Karpas-422 (cell line): ENCODE measurements at places on chromosomes 13 and 19. TPM values are rescaled to one million over a fixed set of nuclear protein-coding genes. Genes with fewer than 3 reads are reported as not detected.

Gene SHANK1
- not detected in 2 replicates for total RNA-seq

- no peak overlapping the region for H3K4me3 ChIP-seq
- H3K27ac ChIP-seq, result no peak overlapping the region
- no peak for DNase-seq
- H3K36me3 ChIP-seq, result no peaks in the 10 kb centered on the region
- no peaks in the 10 kb centered on the region; the same call in 1 of the 2 replicates for H3K27me3 ChIP-seq
Measured at GRCh38 chr13:44135566-44135965, 238.1 kb upstream of the SERP2 start.

DNA sequence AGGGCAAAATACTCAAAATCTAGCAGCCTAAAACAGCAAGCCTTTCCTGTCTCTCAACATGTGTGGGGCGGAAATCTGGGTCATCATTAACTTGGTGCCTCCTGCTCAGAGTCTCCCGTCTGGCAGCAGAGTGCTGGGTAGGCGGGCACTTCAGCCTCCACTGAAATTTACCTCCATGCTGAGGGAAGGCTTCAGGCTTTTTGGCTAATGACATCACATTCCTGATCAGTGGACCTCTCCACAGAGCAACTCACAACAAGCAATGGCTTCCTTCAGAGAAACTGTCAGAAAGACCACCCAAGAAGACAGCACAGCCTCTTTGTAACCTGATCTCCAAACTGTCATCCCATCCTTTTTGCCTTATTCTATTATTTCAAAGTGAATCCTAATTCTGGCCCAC lies 1109.0 kb downstream of the UQCRFS1 start:
- H3K4me1 ChIP-seq, result no peaks in the 10 kb centered on the region
- H3K27ac ChIP-seq, result no peak overlapping the region
- DNase-seq, result no peak
- H3K4me3 ChIP-seq, result no peak overlapping the region
- H3K27me3 ChIP-seq, result no peaks in the 10 kb centered on the region

- H3K27me3 ChIP-seq, result no peaks in the 10 kb centered on the region
- no peak within 1 kb of the TSS for H3K27ac ChIP-seq
- H3K4me3 ChIP-seq, result no peak within 1 kb of the TSS
- DNase-seq, result no peak
Measured at GRCh38 chr19:44356383-44357111, at the start of gene ZNF112. TSS of gene ZNF112 (minus strand) at chr19:44356680. CDS start at chr19:44340539, 16,141 bp downstream.

Gene ZNF507
- total RNA-seq, result 11.1 and 14.6 TPM in 2 replicates

Gene CD22
- 454 and 602 TPM in 2 replicates for total RNA-seq

Gene SIGLEC7
- total RNA-seq, result not detected in 2 replicates

DNA sequence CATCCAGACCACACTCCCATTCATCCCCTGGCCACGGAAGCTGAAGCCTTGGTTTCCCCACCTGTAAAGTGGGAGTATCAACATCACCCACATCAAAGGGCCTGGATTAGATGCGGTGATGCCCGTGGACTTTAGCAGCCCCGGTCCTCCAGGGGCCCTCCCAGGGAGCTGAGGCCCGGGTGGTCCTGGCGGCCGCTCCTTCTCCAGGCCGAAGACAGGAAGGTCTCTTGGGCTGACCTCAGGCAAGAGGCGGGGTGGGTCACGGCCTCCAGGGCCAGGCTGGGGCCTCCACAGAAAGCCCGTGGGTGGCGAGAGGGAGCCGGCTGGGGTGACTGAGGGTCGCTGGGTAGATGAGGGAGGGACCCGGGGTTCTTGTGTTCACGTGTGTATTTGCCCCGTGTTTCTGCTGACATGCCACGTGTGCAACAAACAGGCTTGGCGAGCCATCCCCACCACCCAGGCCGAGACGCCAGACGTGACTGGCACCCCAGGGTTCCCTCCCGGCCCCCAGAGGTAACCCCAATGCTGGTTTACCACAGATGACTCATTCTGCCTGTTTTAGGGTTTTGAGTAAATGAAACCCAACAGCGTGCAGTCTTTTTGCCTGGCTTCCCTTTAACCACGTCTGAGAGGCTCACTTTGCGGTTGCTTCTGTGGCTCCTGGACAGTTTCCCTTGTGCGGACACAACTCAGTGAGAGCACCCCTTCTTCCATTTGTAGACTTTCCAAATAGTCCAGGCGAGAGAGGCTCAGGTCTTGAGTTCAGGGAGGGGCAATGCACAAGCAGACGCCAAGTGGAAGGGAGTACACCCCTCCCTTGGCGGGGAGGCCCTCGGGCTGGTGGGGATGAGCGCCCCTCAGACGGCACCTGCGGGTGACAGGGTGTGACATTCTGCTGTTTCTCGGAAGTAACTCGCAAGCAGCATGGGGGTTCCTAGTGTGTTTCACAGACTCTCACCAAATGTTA lies 42.9 kb downstream of the C13orf46 start:
- no peak overlapping the region for H3K27ac ChIP-seq
- H3K4me1 ChIP-seq, result no peaks in the 10 kb centered on the region
- no peaks in the 10 kb centered on the region for H3K36me3 ChIP-seq
- H3K4me3 ChIP-seq, result no peak overlapping the region
- H3K27me3 ChIP-seq, result no peaks in the 10 kb centered on the region

DNA sequence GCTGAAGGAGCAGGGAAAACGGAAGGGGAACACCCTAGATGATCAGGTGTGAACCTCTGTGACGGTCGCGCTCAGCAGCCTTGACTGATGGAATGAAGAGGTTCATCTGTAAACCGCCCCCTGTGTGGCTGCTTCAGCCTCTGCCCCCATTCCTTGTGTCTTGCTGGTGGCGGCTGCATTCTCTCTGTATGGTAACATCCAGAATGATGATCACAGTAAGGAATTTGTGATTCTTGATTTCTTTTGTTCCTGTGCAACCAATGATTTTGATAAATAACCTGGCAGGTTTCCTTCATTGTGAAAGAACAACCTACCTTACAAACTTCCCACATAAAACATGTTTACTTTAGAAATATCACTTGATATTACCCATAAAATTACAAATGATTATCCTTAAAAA lies 118.7 kb upstream of the MCF2L start:
- no peak overlapping the region for H3K4me3 ChIP-seq
- H3K36me3 ChIP-seq, result no peaks in the 10 kb centered on the region
- H3K27ac ChIP-seq, result no peak overlapping the region
- DNase-seq, result no peak
- H3K27me3 ChIP-seq, result no peaks in the 10 kb centered on the region

- peak; percentile 79 for DNase-seq
- H3K27ac ChIP-seq, result no peak overlapping the region
- H3K27me3 ChIP-seq, result no peaks in the 10 kb centered on the region
- H3K4me1 ChIP-seq, result no peaks in the 10 kb centered on the region
Measured at GRCh38 chr13:108895220-108895704, 265.9 kb downstream of the MYO16 start.

- H3K27ac ChIP-seq, result no peak overlapping the region
- H3K4me3 ChIP-seq, result no peak overlapping the region
- no peak for DNase-seq
- H3K4me1 ChIP-seq, result no peaks in the 10 kb centered on the region
- H3K27me3 ChIP-seq, result no peaks in the 10 kb centered on the region
- H3K36me3 ChIP-seq, result no peaks in the 10 kb centered on the region
Measured at GRCh38 chr13:79782541-79783205, 301.7 kb downstream of the NDFIP2 start.

- H3K27ac ChIP-seq, result no peak overlapping the region
- H3K4me3 ChIP-seq, result no peak overlapping the region
- no peaks in the 10 kb centered on the region for H3K36me3 ChIP-seq
Measured at GRCh38 chr13:77728265-77729125, 31.0 kb downstream of the SLAIN1 start.

GRCh38 chr13:100131863-100132574 lies 43.1 kb downstream of the PCCA start:
- no peaks in the 10 kb centered on the region for H3K36me3 ChIP-seq
- no peak overlapping the region for H3K27ac ChIP-seq

Gene MUC16
- total RNA-seq, result not detected in 2 replicates

Gene RDH8
- not detected in 2 replicates for total RNA-seq

Gene GFY
- 0.18 and 0.34 TPM in 2 replicates for total RNA-seq

- DNase-seq, result peak; percentile 77
- H3K27ac ChIP-seq, result no peak within 1 kb of the TSS
- H3K27me3 ChIP-seq, result no peaks in the 10 kb centered on the region
- no peak within 1 kb of the TSS for H3K4me3 ChIP-seq
- H3K36me3 ChIP-seq, result peaks cover 7% of the 10 kb centered on the region
Measured at GRCh38 chr19:54172471-54173358, at the start of gene TMC4. TSS of gene TMC4 (minus strand) at chr19:54173160. CDS start at chr19:54173117, 43 bp downstream.

GRCh38 chr19:38060331-38060730 lies 153.3 kb downstream of the SIPA1L3 start:
- no peak overlapping the region for H3K4me3 ChIP-seq
- peaks cover 95% of the 10 kb centered on the region for H3K4me1 ChIP-seq
- H3K27me3 ChIP-seq, result no peaks in the 10 kb centered on the region
- 0 out of 2 replicates have a peak, but pooled peaks cover 3% of the 10 kb centered on the region for H3K36me3 ChIP-seq
- H3K27ac ChIP-seq, result peak overlapping the region; percentile 85
